ENCODE measurements at places on chromosomes 13 and 19. TPM values are rescaled to one million over a fixed set of nuclear protein-coding genes. Genes with fewer than 3 reads are reported as not detected.

Gene IFNL4
- 0.34 TPM for polyA plus RNA-seq

Gene RASAL3
- polyA plus RNA-seq, result 2.0 TPM

Gene KASH5
- polyA plus RNA-seq, result not detected

Gene ZNF729
- 0.49 TPM for polyA plus RNA-seq

Gene DAND5
- not detected for polyA plus RNA-seq

Gene CLIP3
- 71.4 TPM for polyA plus RNA-seq

Gene LILRA2
- polyA plus RNA-seq, result 2.2 TPM

Gene DZIP1
- polyA plus RNA-seq, result 70.9 TPM

DNA sequence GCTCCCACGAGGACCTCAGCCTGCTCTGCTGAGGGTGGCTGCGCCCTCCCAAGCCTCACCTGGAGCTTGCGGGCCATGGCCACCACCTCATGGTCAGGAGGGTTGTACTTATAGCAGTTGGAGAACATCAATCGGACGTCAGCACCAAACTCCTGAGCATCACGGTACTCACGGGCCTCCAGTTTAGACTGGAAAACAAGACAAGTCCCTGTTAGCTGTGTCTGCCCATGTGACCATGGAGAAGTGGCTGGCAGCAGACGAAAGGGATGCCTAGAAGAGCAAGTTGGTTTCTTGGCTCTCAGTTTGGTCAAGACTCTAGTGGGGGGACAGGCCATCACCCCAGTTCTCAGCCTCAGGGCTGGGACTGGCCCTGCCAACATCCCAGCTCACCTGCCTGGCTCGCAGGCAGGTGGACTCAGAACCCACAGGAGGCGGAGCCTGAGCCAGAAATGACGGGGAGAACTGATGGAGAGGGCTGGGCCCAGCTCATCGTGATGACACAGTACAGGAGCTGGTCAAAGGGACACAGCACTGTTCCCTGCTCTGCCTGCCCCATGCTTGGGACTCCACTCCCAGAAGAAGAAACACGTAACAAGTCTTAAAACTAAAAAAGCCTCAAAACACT is 31.2 kb upstream of the EPHX3 start:
- DNase-seq, result no peak

GRCh38 chr13:97441368-97441767 is 7.4 kb downstream of the RAP2A start:
- no peak for DNase-seq

DNA sequence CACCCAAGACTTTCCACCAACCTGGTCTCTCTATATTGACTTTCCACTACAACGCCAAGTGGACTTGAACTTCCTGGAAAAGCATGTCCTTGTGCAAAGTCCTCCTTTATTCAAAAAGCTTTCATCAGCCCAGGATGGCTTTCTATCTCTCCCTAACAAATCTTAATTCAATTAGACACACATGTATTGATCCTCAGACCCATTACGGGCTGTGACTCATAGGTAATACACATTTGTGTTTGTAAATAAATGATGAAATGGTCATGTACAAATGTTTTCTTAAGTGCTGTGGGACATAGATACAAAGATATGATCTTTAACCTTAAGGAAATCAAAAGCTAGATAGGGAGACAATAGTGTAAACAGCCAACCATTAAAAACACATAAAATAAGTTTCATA is 1189.7 kb downstream of the EFNB2 start:
- DNase-seq, result no peak

DNA sequence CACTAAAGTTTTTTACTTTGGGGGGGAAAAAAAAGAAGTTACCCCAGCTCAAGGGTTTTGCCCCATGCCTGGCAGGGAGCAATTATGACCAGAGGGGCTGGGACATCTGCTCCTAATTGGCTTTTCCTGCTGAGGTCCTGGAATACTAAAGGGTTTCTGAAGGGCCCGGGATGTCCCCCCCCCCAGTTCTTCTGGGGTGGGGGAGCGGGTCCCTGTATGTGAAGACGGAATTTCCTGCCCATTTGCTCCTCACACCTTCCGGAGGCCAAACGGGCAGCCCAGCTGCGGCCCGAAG is 1.1 kb upstream of the DLL3 start:
- DNase-seq, result no peak

- DNase-seq, result no peak
Observed at GRCh38 chr13:30738526-30739236, 3.3 kb downstream of the ALOX5AP start.

DNA sequence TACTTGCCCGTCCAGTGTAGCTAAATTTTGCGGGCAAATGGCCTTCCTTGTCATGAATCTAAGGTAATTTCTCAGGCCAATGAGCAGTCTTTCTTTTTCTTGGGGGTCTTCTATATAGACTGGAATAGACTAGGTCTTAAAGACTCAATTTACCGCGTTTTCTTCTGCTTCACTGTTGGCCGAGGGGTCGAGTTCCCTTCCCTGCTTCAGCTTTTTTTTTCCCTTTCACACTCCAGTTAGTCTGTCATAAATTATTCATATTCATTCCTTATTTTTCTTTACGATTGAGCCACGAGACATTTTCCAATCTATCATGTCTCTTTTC is 276 bp downstream of the ALG11 start:
- no peak for DNase-seq

DNA sequence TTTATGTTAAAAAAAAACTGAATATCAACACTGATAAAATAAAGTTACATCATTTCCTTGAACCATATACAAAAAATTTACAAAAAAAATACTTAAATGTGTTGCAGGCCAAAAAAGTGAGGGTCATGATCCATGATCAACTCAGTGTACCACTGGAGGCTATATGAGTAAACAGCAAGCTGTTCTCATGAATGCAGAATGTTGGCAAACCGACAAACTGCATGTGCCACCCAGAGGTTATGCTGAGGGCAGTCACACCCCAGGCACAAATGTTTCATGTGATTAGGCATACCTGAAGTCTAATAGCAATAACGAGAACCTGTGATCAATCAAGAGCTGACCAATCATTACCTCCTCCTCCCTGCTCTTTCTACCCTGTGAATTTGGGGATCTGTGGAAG is 91.9 kb downstream of the ZNF431 start:
- DNase-seq, result no peak

- no peak for DNase-seq
Observed at GRCh38 chr19:16589917-16590316, 17.7 kb upstream of the SLC35E1 start.

DNA sequence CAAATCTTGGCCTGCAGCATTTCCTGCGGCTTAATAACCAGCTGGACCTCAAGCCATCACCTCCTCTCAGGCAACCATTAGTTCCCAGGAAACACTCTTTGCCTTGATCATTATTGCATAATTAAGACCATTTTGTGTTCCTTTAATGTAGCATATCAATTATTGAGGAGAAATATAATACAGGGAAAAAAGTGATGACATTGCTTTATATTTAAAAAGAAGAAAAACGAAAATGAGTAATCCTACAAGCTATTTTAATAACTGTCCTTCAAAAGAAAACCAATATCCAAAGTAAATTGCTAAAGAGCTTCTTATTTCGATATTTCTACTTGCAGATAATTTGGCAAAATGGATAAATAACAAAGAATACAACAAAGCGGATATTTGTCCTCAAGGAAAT is 1084.7 kb downstream of the EFNB2 start:
- DNase-seq, result no peak

DNA sequence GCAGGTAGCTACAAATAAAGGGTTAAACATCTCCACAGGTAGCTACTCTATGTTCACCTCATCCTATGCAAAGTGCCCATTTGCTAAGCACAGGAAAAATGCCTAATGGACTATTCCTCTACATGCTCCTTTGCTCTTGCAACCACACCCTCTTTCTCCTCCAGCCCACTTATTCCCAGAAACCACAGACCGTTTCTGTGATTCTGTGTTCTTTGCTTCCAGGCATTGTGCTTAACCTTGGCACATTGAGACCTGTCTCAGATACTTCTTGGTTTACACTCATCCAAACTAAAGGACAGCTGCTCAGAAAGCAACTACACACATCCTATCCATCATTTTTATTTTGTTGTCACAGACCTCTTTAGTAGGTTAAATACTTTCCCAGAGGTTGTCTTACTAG is 785.0 kb upstream of the MIR17HG start:
- DNase-seq, result no peak

- no peak for DNase-seq
Observed at GRCh38 chr19:15126131-15126910, 19.1 kb downstream of the SYDE1 start.

DNA sequence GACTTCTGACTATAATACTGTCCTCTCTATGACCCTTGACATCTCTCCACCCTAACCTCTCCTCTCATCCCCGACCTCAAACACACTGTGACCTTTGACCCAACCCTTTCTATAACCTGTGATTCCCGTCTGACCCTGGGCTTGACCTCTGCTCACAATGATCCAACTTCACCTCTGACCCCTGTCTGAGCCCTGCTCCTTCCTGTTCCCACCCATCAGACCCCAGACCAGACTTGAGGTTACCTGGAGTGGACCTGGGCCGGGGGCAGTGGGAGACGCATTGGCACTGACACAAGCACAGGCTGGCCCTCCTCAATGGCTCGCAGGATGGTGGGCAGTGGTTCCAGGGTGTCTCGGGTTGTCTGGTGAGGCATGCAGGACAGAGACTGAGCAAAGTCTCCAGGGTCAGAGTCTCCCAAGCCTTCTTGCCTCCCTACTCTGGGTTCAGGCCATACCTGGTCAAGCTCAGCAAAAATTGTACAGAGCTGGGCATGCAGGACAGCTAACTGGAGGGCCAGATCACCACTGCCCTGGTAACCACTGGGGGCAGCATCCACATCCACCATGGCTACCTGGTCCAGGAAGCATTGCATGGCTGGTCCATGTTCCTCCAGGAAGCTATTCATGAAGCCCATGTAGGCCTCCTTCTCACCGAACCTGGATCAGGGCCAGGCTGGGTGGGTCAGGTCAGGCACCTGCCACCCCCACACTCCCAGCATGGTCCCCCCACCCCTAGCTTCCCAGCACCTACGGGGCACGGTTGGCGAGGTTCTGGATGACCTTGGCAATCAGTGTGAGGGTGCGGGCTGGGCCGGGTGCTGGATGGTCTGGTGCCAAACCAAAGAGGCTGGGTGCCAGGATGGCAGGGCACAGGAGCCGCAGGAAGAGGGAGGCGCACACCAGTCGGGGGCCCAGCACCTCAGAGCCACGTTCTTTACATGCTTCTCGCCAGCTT is 4.4 kb upstream of the WIZ start:
- DNase-seq, result no peak

- DNase-seq, result no peak
Observed at GRCh38 chr19:17610384-17610783, 54.9 kb downstream of the COLGALT1 start.

DNA sequence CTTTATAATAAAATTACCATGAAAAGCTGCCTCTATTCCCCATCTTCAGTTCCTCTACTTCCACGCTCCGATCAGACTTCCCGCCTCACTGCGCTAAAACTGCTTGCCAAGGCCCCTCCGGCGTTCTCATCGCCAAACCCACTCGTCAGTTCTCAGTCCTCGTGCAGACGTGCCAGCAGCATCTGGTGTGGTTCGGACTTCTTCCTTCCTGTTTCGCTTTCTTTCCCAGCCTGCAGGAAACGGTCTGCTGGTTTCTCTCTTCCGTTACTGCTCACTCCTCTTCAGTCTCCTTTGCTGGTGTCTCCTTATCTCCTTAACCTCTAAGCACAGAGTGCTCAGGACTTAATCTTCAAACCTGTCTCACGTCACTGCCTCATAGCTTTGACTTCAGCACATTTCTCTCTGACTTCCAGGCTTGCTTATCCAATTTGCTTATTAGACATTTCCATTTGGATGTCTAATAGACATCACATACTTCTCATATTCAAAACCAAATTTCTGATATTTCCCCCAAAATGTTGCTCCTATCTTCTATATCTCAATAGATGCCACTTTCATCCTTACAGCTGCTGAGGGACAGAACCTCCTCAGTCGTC is 40.3 kb downstream of the RCBTB2 start:
- DNase-seq, result no peak

- no peak for DNase-seq
Observed at GRCh38 chr13:83386609-83387008, 495.7 kb downstream of the SLITRK1 start.

- no peak for DNase-seq
Observed at GRCh38 chr13:92255526-92255925, 857.1 kb downstream of the GPC5 start.

- DNase-seq, result no peak
Observed at GRCh38 chr13:50722440-50723125, 120.9 kb downstream of the DLEU7 start.

GRCh38 chr13:53180684-53181083 is 152.1 kb downstream of the OLFM4 start:
- DNase-seq, result no peak

- no peak for DNase-seq
Observed at GRCh38 chr13:67063036-67063435, 167.1 kb downstream of the PCDH9 start.

- no peak for DNase-seq
Observed at GRCh38 chr19:40752257-40752781, 1.3 kb downstream of the SNRPA start.

DNA sequence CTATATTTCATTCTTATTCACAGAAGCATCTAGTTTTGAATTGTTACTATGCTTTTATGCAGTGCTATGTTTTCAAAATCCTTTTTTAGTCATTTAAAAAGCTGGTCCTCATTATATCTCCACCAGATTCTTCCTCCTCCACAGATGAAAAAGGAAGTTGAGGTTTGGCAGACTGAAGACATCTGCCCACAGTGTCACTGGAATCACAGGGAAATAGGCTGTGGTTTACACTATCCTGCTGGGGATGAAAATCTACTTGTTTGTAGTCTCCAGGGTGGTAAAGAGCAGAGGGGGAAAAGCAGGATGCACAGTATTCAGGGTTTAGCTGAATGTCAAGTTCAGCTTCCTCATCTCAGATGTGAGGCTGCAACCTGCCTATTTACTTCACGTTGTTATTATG is 351.2 kb downstream of the DNAJC15 start:
- DNase-seq, result no peak

DNA sequence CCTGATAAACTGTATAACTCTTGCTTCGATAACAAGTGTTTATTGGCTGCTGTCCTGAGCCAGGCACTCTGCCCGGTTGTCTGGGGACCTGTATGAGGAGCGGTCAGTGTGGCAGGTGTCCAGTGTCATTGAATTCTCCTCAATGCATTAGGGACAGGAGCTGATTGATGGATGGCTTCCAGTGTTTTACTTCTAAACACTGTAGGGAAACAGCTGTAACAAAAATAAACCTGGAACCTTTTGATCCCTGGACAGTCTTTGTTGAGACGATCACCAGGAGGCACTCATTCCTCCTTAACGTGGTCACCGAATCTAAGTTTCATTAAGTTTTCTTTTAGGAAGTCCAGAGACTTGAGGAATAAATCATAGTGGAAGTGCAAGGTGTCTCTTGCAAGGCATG is 17.9 kb downstream of the UBAC2 start:
- no peak for DNase-seq

GRCh38 chr19:41876847-41877832 is at the start of gene CD79A:
Gene CD79A, plus strand, starts transcription at chr19:41877279. Its CDS starts 26 bp downstream, at chr19:41877305.
- DNase-seq, result no peak

- no peak for DNase-seq
Observed at GRCh38 chr13:21106089-21106488, 44.7 kb upstream of the LATS2 start.

DNA sequence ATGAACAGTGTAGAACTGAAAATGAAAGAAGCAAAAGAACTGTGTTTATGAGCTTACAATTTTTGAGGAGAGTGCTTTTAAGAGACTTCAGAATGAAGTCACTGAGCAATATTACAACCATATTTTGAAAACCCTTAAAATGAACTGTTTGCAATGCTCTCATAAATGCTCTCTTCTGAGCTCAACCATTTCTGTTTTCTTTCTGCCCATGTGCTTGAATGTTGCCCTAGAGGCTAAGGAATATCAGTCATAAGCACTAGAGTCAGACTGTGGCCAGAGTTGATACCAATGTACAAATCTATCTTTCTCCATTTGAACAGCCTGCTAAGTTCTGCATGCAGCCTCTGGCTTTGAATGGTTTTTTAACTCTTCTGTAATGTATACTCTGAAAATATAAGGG is 1092.8 kb downstream of the PCDH9 start:
- DNase-seq, result no peak

GRCh38 chr13:84927442-84928169 is 871.6 kb downstream of the SLITRK6 start:
- DNase-seq, result no peak

Measured in left renal pelvis (tissue), 4 donors.